ENCODE measurements at places on chromosomes 2 and 18. TPM values are rescaled to one million over a fixed set of nuclear protein-coding genes. Genes with fewer than 3 reads are reported as not detected.

- DNase-seq = peak; percentile 80
- peaks cover 25% of the 10 kb centered on the region for H3K36me3 ChIP-seq
- H3K4me3 ChIP-seq = peak overlapping the region; percentile 0
- peaks cover 5% of the 10 kb centered on the region for H3K4me1 ChIP-seq
- H3K27ac ChIP-seq = peak overlapping the region; percentile 97
- H3K27me3 ChIP-seq = no peaks in the 10 kb centered on the region
These were observed 5.2 kb downstream of the TMEM127 start for GRCh38 chr2:96260387-96261260.

- H3K36me3 ChIP-seq = no peaks in the 10 kb centered on the region
- H3K27me3 ChIP-seq = no peaks in the 10 kb centered on the region
- H3K27ac ChIP-seq = no peak overlapping the region
- no peak for DNase-seq
- no peak overlapping the region for H3K4me3 ChIP-seq
- H3K4me1 ChIP-seq = no peaks in the 10 kb centered on the region
These were observed 61.4 kb downstream of the CPS1 start for GRCh38 chr2:210617732-210618330.

GRCh38 chr18:68865021-68865420 lies 67.1 kb downstream of the CCDC102B start:
- no peaks in the 10 kb centered on the region for H3K4me1 ChIP-seq
- H3K36me3 ChIP-seq = no peaks in the 10 kb centered on the region
- no peaks in the 10 kb centered on the region for H3K27me3 ChIP-seq
- H3K4me3 ChIP-seq = no peak overlapping the region
- DNase-seq = no peak
- H3K27ac ChIP-seq = no peak overlapping the region

GRCh38 chr2:120856421-120856862 lies 120.8 kb downstream of the GLI2 start:
- H3K27ac ChIP-seq = no peak overlapping the region
- no peaks in the 10 kb centered on the region for H3K4me1 ChIP-seq
- H3K4me3 ChIP-seq = no peak overlapping the region
- H3K36me3 ChIP-seq = no peaks in the 10 kb centered on the region
- H3K27me3 ChIP-seq = no peaks in the 10 kb centered on the region

GRCh38 chr18:23868136-23868785 lies 146.3 kb upstream of the TTC39C start:
- H3K4me1 ChIP-seq = no peaks in the 10 kb centered on the region
- H3K36me3 ChIP-seq = no peaks in the 10 kb centered on the region
- no peak overlapping the region for H3K4me3 ChIP-seq
- no peak for DNase-seq
- H3K27me3 ChIP-seq = no peaks in the 10 kb centered on the region

Gene C2orf66
- total RNA-seq = not detected

Gene AP1S3
- total RNA-seq = 3.5 TPM

Gene TMEM200C
- 4.4 TPM for total RNA-seq

Gene CAPN13
- total RNA-seq = not detected

Gene ST8SIA3
- total RNA-seq = not detected

Data from right atrium auricular region (tissue), 2 donors.